Suppressor macrophage (primary cell): ENCODE measurements at places on chromosomes 11 and 22.

- DNase-seq = no peak
These were observed 213.6 kb downstream of the LRRC4C start for GRCh38 chr11:41245704-41246398.

GRCh38 chr11:12679471-12679870 lies 5.2 kb downstream of the TEAD1 start:
- DNase-seq = no peak

- no peak for DNase-seq
These were observed 81.1 kb upstream of the SHANK2 start for GRCh38 chr11:71333473-71333872.

GRCh38 chr11:116853461-116854073 lies 16.1 kb upstream of the APOA1 start:
- peak; percentile 91 for DNase-seq

- no peak for DNase-seq
These were observed 1349.0 kb downstream of the BRD1 start for GRCh38 chr22:48478529-48479265.

- no peak for DNase-seq
These were observed 174.6 kb upstream of the ARHGAP42 start for GRCh38 chr11:100512475-100512874.

GRCh38 chr11:123144707-123145106 lies 50.3 kb downstream of the CLMP start:
- no peak for DNase-seq

- no peak for DNase-seq
These were observed 193.4 kb upstream of the KIRREL3 start for GRCh38 chr11:127193950-127194349.

GRCh38 chr11:63841554-63841953 lies 2.6 kb downstream of the MARK2 start:
- no peak for DNase-seq

DNA sequence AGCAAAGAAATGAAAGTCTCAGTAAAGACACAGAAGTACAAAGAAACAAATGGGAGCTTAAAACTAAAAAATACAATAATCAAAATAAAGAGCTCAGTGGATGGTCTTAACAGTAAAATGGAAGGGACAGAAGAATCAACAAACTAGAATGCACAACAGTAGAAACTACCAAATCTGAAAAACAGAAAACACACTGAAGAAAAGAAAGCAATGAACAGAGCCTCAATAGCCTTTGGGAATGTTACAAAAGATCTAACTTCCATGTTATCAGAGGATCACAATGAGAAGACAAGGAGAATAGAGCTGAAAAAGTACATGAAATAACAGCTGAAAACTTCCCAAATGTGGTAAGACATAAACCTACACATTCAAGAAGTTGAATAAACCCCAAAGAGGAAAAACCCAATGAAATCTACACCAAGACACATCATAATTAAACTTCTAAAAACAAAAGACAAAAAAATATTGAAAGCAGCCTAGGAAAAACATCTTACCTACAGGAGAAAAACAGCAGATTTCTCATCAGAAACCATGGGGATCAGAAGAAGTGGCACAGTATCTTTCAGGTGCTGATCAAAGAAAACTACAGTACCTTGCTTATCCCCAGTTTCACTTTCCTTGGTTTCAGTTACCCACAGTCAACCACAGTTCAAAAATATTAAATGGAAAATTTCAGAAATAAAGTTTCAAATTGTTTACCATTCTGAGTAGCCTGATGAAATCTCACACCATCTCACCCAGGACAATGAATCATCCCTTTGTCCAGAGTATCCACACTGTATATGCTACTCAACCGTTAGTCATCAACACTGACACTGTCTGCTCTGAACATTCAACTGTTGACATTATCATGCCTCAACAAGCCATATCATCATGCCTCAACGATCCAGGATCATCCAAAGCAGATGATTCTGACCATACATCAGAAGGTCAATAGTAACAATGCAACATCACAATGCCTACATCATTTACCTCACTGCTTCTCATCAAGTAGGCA lies 22.2 kb downstream of the RRAS2 start:
- DNase-seq = peak; percentile 70

- DNase-seq = no peak
These were observed 362.4 kb downstream of the JRKL start for GRCh38 chr11:96752221-96752620.

GRCh38 chr11:133654630-133655212 lies 122.4 kb upstream of the OPCML start:
- DNase-seq = no peak

- no peak for DNase-seq
These were observed 29.5 kb upstream of the SHANK2 start for GRCh38 chr11:71281831-71282230.

GRCh38 chr11:59556917-59557348 lies 45.6 kb downstream of the OR4D9 start:
- peak; percentile 32 for DNase-seq

- no peak for DNase-seq
These were observed 99.8 kb downstream of the ATM start for GRCh38 chr11:108322666-108323065.

- DNase-seq = no peak
These were observed 1.0 kb upstream of the MAPK12 start for GRCh38 chr22:50262460-50262911.
